ENCODE measurements at places on chromosomes 7 and 10.
A peak's percentile ranks its signal among the peaks of the same experiment; 100 is the strongest.

DNA sequence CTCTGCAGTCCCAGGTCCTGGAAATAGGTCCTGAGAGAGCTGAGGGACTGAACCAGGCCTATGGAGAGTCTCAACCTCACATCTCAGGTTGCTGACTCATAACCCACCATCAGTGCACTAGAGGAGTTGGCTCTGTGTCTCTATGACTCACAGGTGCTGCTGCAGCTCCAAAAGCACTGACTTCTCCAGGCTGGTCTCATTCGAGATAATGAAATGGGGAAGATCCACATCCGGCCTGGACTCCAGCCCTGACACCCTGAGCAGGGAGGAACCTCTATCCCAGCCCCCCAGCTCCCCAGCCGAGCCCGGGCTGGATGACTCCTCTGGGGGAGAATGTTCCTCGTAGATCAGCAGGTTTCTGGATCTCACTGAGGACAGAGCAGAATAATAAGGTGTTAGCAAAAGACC, 35.5 kb upstream of the DGKI start:
- DNase-seq = peak; percentile 100

DNA sequence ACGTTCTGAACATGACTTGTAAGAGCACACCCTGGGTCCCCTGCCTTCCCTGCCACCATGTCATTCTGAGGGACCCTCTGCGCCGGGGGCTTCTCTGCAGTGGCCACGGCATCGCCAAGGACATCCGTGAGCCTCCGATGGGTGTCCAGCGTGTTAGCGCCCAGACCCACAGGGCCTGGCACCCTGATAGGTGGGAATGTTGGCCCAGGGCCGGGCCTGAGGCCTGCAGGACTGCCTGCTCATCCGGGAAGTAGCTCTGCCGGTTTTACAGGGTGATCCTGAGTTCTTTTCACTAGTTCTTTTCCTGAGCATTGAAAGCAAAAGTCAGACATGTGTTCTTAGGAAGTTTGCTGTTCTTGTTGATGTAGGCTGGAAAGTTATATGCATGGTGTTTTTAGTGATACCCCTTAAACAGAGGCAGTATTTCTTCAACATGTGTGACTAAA, 54.5 kb downstream of the WDR37 start:
- DNase-seq = no peak

GRCh38 chr7:34242391-34242790, 337.1 kb downstream of the BMPER start:
- peak; percentile 0 for DNase-seq

- DNase-seq = peak; percentile 9
Observed at GRCh38 chr10:94066411-94066810, 72.7 kb downstream of the PLCE1 start.

GRCh38 chr7:32326078-32326477, 164.1 kb downstream of the LSM5 start:
- no peak for DNase-seq

DNA sequence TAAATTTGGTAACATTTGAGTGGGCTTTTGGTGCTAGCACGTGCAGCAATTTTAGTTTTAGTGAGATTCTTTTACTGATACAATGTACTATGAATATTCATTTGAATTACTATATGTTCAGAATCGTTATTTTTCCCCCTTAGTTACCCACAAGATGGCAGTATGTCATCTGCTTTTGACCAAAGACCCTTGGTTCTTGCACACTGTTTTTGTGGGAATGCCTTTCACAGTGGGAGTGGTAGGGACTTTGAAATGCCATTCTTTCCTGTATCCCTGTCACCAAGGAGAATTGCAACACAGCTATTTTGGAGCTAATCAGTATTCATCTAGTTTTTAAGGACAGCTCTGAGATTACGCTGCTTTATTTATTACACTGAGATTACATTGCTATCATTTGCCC, 40.6 kb downstream of the SEC23IP start:
- DNase-seq = no peak

GRCh38 chr10:9209105-9209798, 1154.8 kb downstream of the GATA3 start:
- peak; percentile 31 for DNase-seq

GRCh38 chr10:49366460-49366859, 29.4 kb downstream of the DRGX start:
- no peak for DNase-seq

GRCh38 chr10:38600696-38601095, 506.6 kb downstream of the ZNF37A start:
- no peak for DNase-seq

DNA sequence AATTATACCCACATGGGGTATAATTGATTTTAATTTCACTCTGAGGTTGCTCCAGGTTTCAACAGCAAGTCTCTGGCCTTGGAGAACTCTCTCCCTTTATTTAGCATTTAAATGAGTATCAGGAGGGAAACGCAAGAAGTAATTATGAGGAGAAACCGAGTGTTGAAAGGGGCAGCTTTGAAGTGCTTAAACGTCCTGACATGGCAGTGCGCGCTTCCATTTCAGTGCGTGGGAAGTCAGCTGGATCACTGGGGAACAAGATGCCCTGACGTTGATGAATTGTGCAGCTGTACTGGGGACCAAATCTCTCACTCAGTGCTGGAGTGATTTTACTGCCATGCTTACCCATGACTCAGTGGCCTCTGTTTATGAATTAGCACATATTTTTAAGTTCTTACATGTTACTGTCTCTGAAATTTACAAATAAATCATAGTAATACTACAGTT, 106.0 kb upstream of the PRR15 start:
- DNase-seq = no peak

DNA sequence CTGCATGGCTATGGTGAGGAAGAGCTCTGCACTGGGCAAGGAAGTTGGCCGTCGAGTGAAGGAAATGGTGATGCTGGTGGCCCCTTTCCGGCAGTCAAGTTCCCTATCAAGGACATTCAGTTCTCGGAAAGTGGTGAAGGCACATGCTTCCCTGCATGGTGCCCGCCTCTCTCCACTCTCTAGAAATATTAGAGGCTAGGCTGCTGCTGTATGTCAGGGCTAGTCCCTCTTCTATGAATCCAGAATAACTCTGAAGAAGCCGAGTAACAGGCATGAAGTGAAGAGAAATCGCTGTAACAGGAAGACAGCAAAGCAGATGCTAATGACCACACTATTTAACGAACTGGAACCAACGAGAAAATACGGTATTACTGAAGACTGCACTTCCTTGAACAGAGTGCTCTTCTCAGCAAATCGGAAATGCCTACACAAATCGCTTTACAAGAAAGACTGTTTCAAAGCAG, 5.4 kb downstream of the IDI1 start:
- no peak for DNase-seq

- no peak for DNase-seq
Observed at GRCh38 chr10:13969792-13970140, 361.0 kb downstream of the FRMD4A start.

GRCh38 chr10:118497227-118497626, 98.2 kb downstream of the PRLHR start:
- DNase-seq = no peak

DNA sequence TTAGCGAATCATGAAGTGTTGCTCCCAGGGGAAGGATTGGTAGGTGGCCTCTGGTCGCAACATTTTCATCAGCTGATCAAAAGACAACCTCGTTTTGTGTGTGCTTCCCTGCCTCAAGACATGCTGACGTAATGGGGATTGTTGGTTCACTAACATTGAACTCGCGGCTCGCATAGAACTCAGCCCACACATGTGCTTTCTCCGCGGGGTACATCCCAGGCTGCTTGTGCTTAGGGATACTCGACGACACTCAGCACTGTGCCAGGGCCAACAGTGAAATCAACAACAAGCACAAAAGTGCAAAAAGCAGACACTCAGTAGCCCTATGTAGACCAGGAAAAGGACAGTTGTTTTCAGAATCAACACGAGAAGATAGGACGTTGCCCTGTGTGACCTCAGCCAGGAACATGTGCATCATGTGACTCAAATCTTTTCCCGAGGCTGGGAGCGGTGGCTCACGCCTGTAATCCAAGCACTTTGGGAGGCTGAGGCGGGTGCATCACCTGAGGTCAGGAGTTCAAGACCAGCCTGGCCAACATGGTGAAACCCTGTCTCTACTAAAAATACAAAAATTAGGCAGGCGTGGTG, 20.8 kb downstream of the WIPI2 start:
- no peak for DNase-seq

- DNase-seq = no peak
Observed at GRCh38 chr7:109763611-109764010, 1193.9 kb downstream of the DNAJB9 start.

GRCh38 chr10:34907743-34908430, 92.8 kb upstream of the PARD3 start:
- no peak for DNase-seq

GRCh38 chr7:143258831-143259230, 4.4 kb upstream of the GSTK1 start:
- no peak for DNase-seq

GRCh38 chr7:49564379-49564714, 209.1 kb upstream of the VWC2 start:
- DNase-seq = no peak

DNA sequence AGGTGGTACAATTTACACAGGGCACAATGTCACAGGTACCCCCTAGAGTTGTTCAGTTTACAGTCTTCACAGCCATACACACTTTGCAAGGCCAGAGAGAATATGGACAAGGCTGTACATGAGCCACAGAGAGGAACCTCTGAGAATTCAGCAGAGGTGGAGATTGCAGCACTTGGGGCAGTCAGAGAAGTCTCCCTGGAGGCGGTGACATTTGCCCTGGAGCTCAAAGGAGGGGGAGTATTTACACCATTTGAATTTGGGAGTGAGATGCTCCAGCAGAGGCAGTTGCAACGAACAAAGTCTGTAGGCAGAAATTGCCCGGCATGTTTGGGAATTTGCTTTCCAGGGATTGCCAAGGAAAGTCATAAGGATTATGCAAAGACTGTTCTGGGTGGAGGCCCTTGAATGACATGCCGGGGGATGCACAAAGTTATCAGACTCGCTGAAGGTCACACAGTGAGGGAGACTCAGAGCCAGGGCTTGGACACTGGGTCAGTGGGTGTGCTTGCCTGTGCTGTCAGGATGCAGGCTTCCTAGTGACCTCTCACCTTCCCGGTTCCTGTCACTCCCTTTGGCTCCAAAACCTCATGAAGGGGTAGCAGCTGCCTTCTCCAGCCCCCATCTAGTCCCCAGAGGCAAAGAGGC, 160.7 kb upstream of the PCBD1 start:
- no peak for DNase-seq

DNA sequence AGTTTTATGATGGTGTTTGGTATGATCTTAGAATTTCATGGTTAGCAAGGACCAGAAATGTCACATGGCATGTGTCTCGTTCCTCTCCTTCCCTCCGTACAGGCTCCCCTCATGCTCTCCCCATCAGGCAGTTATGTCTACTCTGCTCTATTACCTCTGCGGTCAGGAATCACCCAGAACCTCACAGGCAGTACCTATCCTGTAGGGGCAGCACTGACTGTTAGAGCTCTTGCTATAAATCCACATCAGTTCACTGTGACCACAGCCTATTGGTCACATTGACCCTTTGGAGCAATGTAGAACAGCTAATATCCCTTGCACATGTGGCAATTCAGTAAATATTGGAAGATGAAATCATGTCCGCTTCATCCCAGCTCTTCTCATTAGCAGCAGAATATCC, 151.8 kb downstream of the WNT2 start:
- DNase-seq = no peak

DNA sequence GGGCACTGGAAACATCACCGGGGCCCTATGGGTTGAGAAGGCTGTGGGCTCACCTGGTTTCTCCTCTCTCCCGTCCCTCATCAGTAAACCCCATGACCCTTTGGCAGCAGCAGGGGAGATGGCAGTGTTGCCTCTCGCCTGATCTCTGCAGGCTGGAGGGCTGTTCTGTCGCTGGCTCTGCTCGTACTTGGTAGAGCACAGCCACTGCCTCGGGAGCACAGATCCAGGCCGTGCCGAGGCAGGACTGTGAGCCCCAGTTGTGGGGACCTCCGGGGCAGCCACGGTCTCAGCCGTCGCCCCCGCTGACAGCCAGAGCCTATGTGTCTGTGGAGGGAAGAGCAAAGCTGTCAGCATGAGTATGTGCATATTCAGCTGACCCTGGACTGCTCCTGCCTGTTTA, 94.9 kb downstream of the PTPRE start:
- no peak for DNase-seq

DNA sequence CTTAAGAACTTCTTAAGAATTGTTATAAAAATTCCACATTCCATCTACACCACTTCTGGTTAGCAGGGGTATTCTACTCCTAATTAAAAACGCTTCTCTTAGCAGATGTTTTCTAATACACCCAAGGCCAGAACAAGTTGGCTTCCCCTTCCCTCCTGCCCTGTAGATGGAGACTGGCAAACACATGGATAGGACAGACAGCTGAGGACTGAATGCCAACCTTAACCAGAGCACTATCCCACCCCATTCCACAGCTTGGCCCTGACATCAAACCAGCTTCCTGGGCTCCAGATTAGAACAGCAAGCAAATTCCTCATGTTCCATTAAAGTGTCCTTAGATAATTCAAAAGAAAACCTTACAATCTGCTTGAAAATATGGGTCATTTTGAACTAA, 56.6 kb upstream of the IL6 start:
- DNase-seq = no peak

DNA sequence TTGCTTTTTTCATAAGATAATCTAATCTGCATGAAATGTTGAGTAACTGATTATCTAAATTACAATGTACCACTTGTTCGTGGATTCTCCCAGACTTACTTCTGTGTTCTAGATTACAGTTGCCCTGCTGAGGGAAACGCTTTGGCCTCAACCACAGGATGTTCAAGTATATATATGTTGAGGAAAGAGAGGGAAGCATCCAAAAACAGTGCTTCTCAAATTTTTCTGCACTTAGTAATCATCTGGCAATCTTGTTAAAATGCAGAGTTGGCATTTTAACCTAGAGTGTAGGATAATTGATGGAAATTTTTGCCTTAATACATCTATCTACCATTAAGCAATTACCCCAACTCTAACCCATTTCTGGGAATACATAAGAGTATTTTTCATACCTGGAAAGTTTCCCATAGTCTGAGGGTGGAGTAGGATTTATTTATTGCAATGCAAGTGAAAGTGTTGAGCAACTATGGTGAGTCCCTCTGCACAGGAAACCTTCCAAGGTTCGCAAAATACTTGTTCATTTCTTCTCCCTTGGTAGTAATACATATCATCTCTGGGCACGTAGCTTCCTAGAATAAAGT, 59.6 kb upstream of the C1GALT1 start:
- DNase-seq = peak; percentile 99

All from NCI-H226 (cell line).